ENCODE measurements at places on chromosomes 3 and 15.

GRCh38 chr15:73687351-73687750 lies 3.2 kb downstream of the CD276 start:
- DNase-seq: no peak

DNA sequence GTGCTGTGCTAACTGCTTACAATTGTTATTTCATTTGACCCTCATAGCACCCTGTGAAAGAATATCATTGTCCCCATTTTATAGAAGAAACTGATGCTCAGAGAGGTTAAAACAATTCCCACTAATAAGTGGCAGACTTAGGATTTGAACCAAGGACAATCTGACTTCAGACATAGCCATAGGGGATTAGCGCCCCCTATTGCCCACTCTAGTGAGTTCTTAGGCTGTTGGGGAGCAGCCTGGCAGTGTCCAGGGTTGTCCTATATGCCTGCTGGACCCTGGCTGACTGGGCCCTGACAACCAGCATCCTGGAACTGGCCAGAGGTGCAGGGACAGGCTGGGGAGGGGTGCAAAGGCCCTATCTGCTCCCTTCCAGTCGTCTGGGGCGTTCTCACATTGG lies 15.4 kb downstream of the DPH3 start:
- no peak for DNase-seq

- no peak for DNase-seq
These were observed 168.8 kb downstream of the MEGF11 start for GRCh38 chr15:66084704-66085103.

DNA sequence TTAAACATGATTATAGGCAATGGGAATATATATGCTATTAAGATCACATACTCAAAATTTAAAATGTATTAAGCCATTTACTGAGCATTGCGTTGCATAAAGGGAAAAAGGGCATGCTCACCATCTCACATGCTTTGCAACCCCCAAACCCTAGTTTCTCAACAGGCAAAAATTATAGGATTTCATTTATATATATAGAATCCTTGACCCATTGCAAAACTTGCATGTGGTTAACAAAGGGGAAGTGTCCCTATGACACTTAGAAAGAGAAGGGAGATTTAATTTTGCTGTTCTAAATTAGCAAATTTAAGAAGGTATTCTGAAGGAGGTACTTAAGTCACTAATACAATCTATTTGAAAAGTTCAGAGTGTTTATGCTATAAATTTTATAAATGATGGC lies 837.8 kb downstream of the DIPK2A start:
- no peak for DNase-seq

- DNase-seq: no peak
These were observed 73.5 kb downstream of the DAPK2 start for GRCh38 chr15:63972801-63973200.

DNA sequence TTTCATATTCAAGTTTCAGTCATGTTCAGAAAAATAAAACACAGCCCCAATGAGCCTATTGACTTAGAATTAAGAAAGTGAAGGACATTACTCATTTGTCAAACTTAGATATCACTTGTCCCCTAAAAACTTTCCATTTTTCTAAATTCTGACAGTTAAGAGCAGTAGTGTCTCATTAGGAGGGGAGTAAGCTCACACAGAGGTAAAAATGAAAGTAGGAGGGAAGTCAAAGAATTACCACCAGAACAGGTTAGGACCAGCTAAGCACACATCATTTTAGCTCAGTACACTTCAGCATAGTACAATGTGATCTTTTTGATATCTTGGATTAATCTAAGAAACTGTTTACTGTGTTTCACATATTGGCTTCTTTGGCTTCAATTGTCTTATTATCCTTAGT lies 64.3 kb downstream of the OSTN start:
- DNase-seq: no peak

- DNase-seq: no peak
These were observed 84.5 kb upstream of the C3orf80 start for GRCh38 chr3:160140756-160141155.

GRCh38 chr3:108806316-108806715 lies 16.3 kb upstream of the TRAT1 start:
- no peak for DNase-seq

DNA sequence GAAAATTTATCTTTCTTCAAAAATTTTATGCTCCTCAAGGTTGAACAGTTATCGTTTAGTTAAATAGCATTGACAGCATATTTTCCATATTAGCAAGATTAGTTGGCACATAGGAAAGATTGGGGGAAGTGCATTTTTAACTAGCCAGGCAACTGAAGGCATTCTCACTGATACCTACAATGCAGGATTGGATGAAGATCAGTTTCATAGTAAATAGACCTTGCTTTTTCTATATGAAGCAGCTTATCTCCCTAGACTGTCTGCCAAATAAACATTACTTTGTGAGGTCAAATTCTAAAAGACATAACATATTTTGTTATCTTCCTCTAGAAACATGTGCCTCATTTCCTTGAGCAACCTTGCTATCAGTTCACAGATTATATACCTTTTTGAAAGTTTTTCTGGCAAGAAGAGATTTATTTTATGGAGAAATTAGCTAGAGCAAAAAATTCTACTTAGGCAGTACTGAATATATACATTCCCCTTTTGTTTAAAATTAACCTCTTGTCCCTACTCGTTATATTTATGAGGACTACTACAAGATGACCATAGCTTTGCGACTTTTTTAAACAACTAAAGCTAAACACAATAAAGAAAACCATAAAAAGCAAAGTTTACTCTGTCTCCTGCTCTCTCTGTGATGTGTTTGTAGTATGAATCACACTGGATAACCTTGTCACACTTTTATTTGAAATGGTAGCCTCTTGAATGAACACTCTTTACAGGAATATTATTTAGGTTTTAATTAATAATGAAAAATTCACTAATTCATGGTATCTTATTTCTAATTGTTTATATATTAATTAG lies 654.9 kb upstream of the TBL1XR1 start:
- no peak for DNase-seq

GRCh38 chr3:195595785-195596531 lies 12.2 kb upstream of the APOD start:
- no peak for DNase-seq

GRCh38 chr3:188052169-188053035 lies 101.6 kb upstream of the LPP start:
- DNase-seq: peak; percentile 82

GRCh38 chr3:24100696-24101402 lies 155.8 kb downstream of the NR1D2 start:
- DNase-seq: no peak

- DNase-seq: no peak
These were observed 115.6 kb downstream of the GREM1 start for GRCh38 chr15:32833379-32833821.

- DNase-seq: no peak
These were observed 234.2 kb upstream of the UMPS start for GRCh38 chr3:124496061-124496460.

- DNase-seq: no peak
These were observed 67.8 kb upstream of the CDIN1 start for GRCh38 chr15:36511594-36511993.

- no peak for DNase-seq
These were observed 495.9 kb upstream of the GOLIM4 start for GRCh38 chr3:168591587-168591986.

DNA sequence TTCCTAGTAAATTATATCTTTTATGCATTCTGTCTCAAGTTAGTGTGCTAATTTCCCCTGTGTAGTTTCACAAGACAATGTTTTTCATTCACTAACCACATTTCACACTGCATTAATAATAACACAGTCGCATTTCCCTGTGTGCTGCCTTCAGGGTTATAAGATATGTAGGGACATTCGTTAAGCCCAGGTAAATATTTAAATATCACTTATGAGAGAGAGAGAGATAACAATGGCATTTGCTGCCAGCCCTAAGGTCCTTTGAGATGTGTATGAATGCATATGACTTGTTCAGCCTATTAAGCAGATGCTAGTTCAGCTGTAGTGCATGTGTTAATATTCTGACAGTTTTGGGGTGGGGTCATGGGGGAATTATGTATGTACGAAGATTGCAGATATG lies 876.7 kb downstream of the NAALADL2 start:
- DNase-seq: no peak

- DNase-seq: no peak
These were observed at the start of gene CHST2 for GRCh38 chr3:143119009-143119914. TSS of gene CHST2 (plus strand) at chr3:143119771. CDS start at chr3:143120817, 1,046 bp downstream.

DNA sequence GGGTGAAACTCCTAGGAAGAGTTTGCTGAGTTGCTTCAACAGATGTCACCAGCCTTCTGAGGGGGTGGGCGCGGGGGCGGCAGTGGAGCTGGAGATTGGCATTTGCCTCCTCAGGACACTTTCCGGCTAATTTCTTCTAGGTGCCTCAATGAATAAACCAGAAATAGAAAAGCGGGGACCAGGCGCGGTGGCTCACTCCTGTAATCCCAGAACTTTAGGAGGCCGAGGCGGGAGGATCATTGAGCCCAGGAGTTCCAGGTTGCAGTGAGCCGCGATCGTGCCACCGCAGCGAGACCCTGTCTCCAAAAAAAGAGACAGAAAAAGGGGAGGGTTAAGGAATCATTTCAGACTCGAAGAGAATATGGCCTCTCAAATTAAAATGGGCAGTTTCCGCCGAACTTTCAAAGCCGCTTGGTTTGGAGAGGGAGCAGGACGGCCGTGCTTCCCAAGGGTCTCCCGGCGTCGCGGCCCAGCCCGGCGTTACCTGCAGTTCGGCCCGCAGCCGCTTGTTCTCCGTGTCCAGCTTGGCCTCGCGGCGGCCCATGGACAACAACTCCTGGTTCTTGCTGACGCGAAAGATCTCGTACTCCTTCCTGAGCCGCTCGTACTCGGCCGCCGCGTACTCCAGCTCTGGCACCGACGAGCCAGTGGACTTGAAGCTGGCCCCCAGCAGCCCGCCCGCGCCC lies 587 bp downstream of the NPHP3 start:
- DNase-seq: peak; percentile 37

DNA sequence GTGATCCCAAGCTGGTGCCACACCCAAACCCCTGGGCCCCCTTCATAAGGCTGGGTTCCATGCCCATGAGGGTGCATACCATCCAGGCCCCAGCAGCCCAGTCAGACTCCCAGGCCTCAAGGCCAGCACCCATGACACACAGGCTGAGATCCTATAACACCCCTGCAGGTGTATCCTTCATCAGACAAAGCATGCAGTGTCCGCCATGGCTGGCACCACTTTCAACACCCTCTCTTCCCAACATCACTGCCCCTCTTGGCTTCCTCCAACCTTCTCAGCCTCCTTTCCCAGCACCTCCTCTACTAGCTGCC lies 3.5 kb downstream of the CCDC51 start:
- no peak for DNase-seq

GRCh38 chr3:128854475-128854874 lies 24.9 kb upstream of the ACAD9 start:
- no peak for DNase-seq

DNA sequence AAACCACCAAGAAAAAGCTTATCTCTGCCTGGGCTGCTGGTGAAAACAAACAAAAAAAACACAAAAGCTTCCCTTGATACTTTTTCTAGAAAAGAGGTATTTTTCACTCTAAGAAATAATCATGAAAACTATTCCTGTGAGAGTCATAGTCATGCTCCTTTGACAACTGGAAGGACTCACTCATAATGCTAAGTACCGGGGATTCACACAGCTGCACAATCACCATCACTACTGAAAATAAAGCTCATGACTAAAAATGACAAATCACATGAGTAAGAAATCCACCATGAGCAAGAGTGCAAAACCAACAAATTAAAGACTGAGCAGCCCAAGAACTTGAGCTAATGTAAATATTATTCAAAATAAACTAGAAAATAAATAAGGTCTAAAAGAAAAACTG lies 10.6 kb upstream of the POU1F1 start:
- no peak for DNase-seq

DNA sequence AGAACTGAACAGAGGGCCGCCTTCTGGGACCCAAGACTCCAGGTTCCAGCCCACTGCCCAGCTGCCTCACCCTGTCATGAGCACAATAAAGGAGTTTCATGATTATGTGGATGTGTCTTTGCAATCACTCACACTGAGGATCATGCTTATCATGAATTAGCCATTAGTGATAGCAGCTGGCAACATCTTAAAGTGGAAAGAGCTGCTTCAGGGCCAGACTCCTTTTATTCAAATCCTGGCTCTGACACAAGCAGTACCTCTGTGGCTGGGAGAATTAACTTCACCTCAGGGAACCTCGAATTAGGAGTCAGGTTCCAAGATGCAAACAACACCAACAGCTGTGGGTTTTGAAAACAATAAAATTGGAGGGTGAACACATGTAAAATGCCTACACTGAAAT lies 6.6 kb upstream of the SCAP start:
- DNase-seq: no peak

GRCh38 chr15:33644304-33644703 lies 324.0 kb upstream of the CHRM5 start:
- no peak for DNase-seq

GRCh38 chr15:44720460-44721176 lies 9.3 kb downstream of the B2M start:
- no peak for DNase-seq

DNA sequence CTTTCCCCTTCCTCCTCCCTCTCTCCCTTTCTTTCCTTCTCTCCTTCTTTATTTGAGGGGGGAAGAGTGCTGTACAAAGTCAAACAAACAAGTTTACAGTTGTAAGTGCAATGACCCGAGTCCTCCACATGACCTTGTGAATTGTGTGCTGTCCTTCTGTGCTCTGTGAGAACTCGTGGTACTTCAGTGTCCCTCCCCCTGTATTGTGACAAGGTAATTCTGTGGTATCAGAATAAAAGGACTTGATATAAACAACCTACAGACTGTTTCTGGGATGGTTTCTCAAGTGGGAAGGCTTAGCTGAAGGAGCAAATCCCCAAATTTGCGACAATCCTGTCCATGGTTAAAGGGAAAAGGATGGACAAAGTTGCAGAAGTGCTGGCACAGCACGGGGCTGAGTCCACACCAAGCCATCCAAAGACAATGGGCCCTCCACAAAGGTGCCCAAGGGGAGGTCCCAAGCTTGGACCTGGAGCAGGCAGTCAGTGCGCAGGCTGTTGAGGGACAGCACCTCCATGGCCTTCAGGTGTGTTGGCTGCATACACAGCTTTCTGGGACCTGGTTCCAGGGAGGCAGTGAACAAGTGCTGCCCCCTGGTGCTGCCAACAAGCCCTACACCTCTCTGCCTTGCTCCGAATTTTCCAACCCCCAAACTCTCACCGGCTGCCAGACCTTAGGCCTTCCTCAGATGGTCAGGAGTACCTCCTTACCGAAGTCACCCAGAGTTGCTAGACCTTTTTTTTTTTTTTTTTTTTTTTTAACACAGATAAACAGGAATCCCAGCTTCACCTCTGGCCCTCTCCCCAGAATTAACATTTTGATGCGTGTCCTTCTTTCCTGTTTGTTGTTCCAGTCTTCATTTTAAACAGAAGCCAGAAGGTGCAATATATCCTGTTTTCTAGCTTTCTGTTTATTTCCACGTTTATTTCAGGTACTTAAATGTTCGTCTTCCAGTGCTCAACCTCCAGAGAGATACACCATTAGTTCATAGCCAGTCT lies 2.6 kb upstream of the APEH start:
- peak; percentile 32 for DNase-seq

GRCh38 chr3:101379658-101380376 lies 59.4 kb upstream of the IMPG2 start:
- DNase-seq: no peak

GRCh38 chr3:115512565-115513415 lies 110.5 kb upstream of the GAP43 start:
- DNase-seq: no peak

Measured in tibial nerve (tissue), 4 donors.